ENCODE measurements at places on chromosomes 3 and 15. TPM values are rescaled to one million over a fixed set of nuclear protein-coding genes. Genes with fewer than 3 reads are reported as not detected.

RLBP1 gene
- total RNA-seq: not detected

XCR1 gene
- 13.9 TPM for total RNA-seq

CFAP161 gene
- not detected for total RNA-seq

DNA sequence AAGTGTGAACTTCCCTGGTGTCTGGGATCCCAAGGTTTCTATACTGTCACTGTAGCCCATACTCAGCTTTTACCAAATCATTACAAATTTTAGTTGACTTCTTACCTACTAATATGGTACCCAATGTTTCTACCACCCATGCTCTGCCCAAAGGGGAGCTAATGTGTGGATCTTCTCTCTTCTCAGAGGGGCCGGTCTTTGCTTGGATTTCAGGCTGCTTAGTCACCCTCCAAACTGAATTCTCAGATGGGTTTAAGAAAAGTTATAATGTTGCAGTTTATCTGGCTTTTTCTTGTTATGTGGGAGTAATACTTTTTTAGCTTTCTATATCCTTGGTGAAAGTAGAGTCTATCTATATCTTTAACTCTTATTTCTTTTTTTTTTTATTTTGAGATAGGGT is 67.1 kb upstream of the AKAP13 start:
- H3K4me3 ChIP-seq: no peak overlapping the region
- H3K27me3 ChIP-seq: no peaks in the 10 kb centered on the region
- no peak for DNase-seq
- no peak overlapping the region for H3K27ac ChIP-seq
- peaks cover 19% of the 10 kb centered on the region for H3K4me1 ChIP-seq

DNA sequence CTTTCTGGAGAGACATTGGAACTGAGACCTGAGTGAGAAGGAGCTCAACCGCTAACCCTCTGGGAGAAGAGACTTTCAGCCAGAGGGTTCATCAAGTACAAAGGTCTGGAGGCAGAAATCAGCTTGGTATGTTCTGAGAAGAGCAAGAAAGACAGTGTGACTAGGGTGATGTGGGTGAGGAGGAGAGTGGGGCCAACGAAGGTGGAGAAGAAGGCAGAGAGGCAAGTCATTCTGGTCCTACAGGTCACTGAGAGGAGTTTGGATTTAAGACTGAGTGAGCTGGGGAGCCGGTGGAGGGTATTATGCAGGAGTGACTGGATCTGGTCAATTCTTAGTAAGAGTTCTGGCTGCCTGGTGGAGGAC is 12.2 kb downstream of the XIRP1 start:
- H3K36me3 ChIP-seq: no peaks in the 10 kb centered on the region
- H3K27ac ChIP-seq: peak overlapping the region; percentile 92
- peaks cover 46% of the 10 kb centered on the region for H3K4me1 ChIP-seq
- H3K27me3 ChIP-seq: peaks cover 2% of the 10 kb centered on the region

GRCh38 chr3:139112230-139112558 is 67.5 kb upstream of the PRR23C start:
- no peak overlapping the region for H3K27ac ChIP-seq
- no peak overlapping the region for H3K4me3 ChIP-seq
- H3K36me3 ChIP-seq: no peaks in the 10 kb centered on the region
- peaks cover 41% of the 10 kb centered on the region for H3K27me3 ChIP-seq
- H3K4me1 ChIP-seq: no peaks in the 10 kb centered on the region

- H3K27ac ChIP-seq: no peak overlapping the region
- no peak for DNase-seq
- no peaks in the 10 kb centered on the region for H3K27me3 ChIP-seq
- no peak overlapping the region for H3K4me3 ChIP-seq
- peaks cover 7% of the 10 kb centered on the region for H3K4me1 ChIP-seq
Observed at GRCh38 chr3:94071713-94072284, 8.9 kb downstream of the NSUN3 start.

DNA sequence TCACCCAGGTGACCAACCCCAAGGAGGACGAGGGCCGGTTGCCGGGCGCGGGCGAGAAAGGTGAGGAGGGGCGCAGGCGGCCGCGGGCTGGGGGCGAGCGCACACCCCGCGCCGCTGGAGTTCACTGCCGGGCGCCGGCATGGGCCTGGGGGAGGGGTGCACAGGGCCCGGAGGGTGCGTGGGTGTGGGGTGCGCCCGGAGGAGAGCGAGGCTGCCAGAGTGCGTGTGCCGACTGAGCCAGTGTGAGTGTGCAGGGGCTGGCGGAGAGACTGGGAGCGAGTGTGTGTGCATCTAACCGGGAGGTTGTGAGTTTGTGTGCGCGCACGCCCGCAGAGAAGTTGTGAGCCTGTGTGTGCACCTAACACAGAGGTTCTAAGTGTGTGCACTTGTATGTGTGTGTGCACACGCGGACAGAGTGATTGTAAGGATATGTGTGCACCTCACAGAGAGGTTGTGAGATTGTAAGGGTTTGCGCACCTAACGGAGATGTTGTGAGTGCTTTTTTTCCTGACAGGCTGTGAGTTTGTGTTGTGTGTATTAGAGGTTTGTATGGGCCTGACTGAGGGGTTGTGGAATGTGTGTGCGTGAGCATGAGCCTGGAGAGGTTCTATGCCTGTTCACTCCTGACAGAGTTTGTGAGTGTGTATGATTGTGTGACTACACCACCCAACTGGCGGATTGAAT is 681 bp downstream of the CTDSPL start:
- H3K4me3 ChIP-seq: peak overlapping the region; percentile 94
- H3K4me1 ChIP-seq: peaks cover 26% of the 10 kb centered on the region
- H3K27me3 ChIP-seq: no peaks in the 10 kb centered on the region

DNA sequence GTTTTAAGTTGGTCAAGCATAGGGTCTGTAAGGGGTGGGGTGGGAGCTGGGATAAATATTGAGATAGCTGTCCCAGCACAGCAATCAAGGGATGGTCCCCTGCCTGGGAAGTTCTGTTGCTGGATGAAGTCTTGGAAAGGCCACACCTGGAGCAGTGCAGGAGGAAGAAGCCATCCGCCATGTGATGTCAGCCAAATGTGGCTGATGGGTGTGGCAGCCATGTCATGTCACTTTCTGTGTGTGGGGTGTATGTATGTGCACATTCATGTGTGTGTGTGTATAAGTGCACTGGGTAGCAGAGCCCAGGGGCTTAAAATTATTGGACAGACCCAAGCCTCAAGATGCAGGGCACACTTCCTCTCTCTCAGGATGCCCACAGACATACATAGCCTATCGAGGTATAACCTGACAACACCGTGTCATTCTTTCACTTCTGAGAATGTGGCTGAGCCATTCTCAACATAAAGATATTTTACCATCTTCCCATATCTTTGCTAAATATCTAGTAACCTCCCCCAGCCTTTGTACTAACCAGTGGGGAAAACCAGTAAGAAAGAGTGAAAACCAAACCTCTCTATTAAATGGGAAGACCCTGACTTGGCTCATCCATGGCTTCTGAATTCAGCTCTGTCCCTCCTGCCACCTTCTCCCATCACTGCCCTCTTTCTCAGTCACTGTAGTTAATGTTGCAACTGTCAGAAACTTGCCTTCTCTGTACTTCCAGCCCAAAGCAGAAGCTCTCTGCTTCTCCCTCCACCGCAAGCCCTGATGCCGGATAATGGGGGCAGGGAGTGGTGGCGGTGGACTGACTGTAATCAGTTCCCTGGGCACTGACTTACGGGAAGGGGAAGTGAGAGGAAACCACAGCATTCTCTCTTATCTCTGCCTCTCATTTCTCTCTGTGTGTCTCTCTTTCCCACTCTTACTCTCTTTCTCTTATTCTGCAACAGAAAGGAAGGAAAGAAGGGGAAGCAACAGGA is 11.2 kb downstream of the TNFSF10 start:
- H3K36me3 ChIP-seq: peaks cover 6% of the 10 kb centered on the region
- peaks cover 10% of the 10 kb centered on the region for H3K4me1 ChIP-seq
- H3K27ac ChIP-seq: no peak overlapping the region
- H3K27me3 ChIP-seq: no peaks in the 10 kb centered on the region
